Fibroblast of the conjunctiva (primary cell): ENCODE measurements at places on chromosomes 13 and 19.

DNA sequence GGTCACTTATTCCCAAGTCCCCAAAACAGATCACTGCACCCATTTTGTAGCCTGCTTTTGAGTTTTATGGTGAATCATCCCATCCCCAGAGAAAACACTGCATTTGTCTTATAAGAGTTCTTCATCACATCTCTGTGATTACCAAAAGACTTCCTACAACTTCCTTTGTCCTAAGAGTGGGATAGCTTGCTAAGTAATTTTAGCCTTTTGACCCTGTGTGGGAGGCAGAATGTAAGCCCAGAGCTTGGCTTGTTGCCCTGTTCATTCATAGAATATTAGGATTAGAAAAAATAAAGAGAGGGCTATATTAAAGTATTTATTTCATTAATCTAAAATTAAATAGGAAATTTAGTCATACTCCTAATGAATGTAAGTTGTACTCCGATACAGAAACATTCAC, 213.3 kb downstream of the MZT1 start:
- no peak for DNase-seq

DNA sequence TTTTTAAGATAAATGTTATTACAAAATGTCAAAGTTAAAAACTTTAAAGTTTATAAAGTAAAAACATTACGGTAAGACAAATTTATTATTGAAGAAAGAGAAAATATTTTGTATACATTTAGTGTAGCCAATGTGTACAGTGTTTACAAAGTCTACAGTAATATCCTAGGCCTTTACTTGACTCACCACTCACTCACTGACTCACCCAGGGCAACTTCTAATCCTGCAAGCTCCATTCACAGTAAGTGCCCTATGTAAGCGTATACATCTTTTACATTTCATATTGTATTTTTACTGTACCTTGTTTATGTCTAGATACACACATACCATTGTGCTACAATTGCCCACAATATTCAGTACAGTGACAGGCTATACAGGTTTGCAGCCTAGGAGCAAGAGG, 448.2 kb downstream of the KCTD12 start:
- no peak for DNase-seq

DNA sequence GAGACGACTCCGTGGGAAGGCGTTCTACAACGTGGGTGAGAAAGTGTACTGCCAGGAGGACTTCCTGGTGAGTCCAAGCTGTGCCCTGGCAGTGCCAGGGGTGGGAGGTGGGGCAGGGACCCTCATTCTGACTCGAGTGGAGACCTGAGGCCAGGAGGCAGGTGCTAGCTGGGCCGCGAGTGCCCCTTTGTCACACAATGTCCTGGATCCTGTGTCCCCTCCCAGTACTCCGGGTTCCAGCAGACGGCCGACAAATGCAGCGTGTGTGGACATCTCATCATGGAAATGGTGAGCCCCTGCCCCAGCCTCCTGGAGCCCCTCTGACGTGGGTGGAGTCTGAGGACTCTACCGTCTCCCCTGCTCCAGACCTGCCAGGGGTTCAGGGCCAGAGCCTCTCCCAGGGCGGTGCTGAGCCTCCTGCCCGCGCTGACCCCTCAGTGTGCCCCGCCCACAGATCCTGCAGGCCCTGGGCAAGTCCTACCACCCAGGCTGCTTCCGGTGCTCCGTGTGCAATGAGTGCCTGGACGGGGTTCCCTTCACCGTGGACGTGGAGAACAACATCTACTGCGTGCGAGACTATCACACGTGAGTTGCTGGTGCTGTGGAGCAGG, 11.6 kb downstream of the WTIP start:
- DNase-seq, result no peak

- DNase-seq, result no peak
Observed at GRCh38 chr13:53045189-53045588, 16.6 kb downstream of the OLFM4 start.

- no peak for DNase-seq
Observed at GRCh38 chr19:38676023-38676877, 28.8 kb downstream of the ACTN4 start.

DNA sequence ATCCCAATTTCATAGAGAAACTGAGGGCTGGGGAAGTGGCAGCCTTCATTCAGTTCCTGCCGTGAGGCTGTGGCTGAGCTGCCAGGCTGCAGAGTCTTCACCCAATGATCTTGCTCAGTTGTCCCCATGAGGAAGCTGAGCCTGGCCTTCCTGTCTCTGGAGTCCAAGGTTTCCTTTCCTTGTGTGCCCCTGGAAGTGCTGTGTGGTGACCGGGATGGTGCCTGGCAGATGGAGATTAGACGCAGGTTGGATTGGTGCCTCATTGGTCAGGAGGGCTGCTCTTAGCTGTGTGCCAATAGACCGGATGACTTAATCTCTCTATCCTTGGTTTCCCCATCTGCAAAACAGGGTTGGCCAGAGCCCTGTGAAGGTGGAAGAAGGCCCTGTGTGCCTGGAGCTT, 24.6 kb downstream of the DNM2 start:
- DNase-seq, result no peak

GRCh38 chr13:22112956-22113745, 442.3 kb downstream of the FGF9 start:
- no peak for DNase-seq

DNA sequence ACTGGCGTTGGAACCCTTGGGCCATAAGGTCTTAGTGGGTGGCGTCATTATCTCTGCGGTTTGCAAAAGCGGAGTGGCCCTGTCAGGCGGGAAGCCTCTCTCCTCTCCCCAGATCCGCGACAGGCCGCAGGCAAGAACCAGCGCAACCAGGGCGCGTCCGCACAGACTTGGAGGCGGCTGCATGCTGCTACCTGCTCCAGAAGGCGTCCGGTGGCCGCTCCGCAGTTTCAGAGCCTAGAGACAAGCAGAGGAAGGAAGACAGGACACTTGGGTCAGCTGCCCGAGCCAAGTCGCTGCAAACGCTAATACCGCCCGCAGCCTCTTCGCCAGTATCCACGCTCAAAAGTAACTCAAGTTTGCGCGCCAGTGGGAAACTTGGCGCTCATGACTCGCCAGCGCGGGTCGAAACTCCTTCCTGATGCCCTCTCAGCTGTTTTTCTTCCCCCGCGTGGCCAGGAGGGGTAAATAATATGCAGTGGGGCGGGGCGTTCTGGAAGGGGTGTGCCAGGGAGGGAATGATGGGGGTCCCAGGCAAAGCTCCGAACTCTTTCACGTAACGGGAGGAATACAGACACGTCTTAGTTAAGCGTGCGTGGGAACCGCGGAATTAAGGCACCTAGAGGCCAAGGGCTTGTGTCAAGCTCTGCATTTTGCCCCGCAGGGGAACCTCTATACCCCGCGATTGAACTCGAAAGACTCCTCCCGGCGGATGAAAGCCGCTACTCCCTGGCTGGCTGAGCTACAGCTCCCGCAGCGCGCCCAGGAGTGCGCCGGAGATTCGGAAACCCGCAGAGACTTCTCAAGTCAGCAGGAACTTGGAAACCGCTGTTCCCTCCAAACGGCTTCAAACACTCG, at the start of gene EDNRB:
Gene EDNRB (minus strand): TSS at position 441 of the 855 bp plus-strand sequence. CDS start 258 bp downstream, at position 183.
- DNase-seq, result no peak

DNA sequence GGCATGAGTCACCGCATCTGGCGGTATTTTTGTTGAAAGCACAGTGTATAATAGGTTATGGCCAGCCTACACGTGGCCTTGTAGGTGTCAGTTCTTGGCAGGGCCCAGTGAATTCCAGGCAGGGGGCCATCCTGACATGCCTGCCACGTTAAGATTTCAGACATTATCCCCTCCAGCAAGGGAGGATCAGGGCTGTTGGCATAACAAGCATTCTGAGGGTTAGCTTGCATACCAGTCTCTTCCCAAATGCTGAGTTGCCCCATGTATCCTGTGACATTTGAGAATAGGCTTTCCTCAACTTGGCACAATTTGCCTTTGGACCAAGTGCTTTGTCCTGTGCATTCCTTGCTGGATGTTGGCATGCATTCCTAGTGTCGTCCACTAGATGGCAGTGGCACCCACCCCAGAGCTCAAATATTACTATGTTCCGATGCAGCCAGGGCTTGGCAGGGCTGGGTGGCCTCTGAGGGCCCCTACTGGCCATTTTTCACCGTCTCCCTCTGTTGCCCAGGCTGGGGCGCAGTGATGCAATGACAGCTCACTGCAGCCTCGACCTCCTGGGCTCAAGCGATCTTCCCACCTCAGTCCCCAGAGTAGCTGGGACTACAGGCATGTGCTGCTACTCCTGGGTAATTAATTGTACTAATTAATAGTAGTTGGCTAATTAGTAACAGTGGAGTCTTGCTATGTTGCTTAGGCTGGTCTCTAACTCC, 31.2 kb downstream of the NLRP12 start:
- peak; percentile 74 for DNase-seq

DNA sequence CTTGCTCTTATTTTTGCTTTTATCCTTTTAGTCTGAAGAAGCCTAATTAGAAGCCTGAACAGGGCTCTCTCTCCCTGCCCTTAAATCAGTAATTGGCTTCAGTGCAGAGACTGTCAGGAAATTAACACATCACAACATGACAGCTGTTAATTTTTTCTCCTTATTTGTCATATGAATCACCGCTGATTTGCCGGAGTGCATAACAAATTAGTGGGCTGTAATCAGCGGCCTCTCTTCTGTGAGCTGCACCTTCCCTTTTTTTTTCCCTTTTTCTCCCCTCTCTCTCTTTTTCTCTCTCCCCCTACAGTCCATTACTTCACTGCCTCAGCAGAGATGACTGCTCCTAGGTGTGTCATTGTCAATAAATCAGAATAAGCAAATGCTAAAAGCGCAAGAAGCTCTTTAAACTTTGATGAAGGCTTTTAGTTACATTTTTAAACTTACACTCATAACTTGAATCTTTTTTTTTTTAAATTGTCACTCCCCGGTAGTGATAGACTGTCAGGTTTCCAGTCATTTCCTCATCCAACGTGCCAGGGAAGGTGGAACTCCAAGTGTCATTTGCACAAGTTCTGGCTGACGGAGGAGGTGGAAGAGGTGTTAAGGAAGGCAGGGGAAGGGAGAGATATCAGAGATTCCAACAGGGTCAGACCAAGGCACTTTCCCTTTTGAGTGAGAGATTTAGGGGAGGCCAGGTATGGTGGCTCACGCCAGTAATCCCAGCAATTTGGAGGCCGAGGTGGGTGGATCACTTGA, 197.1 kb upstream of the TSHZ3 start:
- DNase-seq, result no peak

DNA sequence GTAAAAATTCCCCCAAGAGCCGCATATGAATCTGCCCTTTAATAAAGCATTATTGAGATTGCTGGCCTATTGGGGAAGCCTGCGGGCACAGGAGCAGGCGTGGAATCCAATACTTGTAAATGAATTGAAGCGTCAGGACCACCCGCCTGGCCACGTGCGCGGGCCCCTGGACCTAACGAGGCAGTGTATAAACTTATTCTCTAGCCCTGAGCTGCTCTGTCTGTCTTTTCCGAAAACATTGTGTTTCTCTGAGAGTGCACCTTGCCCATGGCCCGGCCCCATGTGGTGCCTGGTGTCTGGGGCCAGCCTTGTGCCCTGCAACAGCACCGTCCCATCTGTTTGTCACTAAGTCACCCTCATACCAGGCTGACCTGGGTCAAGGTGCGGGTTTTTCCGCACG, 14.4 kb downstream of the UBXN6 start:
- DNase-seq, result no peak

GRCh38 chr13:67134417-67135129, 95.6 kb downstream of the PCDH9 start:
- DNase-seq, result no peak

DNA sequence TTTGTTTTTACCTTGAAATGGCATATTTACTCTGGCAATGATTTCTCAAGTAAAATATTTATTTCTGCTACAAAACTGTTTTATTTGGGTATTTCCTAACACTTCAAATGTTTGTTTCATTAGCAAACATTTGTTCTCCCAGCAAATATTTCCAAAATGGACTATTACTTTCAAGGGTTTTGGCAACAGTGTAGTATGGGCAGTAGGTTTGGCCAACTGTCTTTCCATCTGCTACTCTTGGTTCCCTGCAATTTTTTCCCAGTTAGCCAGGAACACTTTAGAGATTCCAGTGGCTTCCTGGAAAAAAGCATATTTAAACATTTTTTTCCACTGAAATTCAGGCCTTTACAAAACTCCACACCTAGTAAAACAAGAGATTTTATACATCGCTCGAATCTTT, 466.6 kb downstream of the SLITRK6 start:
- no peak for DNase-seq

DNA sequence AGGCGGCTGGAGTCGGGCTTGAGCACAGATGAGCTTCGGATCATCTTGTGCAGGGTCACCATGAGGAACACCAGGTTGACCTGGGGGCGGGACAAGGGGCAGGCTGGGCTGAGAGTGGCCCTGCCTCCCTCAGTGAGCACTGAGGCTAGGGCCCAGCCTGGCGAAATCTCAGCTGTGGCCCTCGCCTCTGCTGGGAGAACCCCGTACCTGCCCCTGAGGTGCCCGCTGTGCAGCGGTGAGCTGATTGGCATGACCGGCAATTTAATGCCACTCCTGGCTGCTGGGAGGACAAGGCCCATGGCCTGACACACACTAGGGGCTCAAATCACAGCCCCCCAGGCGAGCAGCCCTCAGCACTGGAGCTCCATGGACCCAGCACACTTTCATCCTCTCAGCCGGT, 19.7 kb upstream of the ASF1B start:
- DNase-seq, result no peak
